Foreskin melanocyte (primary cell): ENCODE measurements at places on chromosomes 4 and X.

- no peak for DNase-seq
These were observed 62.8 kb downstream of the FAM193A start for GRCh38 chr4:2599304-2599654.

GRCh38 chr4:169245061-169245460 lies 25.7 kb downstream of the SH3RF1 start:
- DNase-seq = no peak

GRCh38 chr4:176563591-176563990 lies 229.1 kb downstream of the VEGFC start:
- no peak for DNase-seq

DNA sequence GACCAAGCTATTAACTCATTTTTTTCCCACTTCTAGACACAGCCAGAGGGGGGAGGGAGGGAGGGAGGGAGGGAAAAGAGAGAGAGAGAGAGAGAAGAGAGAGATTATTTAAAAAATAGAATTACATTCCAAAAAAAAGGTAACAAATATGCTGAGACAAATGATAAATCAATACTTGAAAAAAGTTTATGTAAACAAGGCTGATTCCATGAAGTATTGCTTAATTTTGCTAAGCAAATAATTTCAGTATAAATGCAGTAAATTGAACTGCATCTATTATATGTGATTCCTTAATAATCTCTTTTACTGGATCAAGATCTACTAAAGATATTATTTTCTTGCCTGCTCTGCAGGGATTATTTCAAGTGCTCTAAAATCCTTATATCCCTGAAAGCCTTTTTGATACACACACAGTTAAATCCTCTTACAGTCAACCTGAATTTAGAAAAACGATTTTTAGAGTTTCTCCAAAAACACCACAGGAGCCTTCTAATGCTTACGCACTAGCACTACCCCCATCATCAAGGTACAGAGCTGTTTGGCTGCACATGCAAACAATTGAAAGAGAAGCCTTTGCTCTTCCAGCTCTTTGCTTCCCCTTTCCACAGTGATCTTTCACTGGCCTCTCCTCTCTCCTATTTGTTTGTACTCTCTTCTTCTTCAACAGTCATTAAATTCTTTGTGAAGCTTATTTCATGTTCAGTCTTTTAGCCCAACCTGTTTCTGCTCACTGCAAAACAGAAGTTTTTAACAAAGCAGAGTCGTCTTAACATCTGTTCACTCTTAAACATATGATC lies 426.3 kb upstream of the FAM241A start:
- DNase-seq = no peak

DNA sequence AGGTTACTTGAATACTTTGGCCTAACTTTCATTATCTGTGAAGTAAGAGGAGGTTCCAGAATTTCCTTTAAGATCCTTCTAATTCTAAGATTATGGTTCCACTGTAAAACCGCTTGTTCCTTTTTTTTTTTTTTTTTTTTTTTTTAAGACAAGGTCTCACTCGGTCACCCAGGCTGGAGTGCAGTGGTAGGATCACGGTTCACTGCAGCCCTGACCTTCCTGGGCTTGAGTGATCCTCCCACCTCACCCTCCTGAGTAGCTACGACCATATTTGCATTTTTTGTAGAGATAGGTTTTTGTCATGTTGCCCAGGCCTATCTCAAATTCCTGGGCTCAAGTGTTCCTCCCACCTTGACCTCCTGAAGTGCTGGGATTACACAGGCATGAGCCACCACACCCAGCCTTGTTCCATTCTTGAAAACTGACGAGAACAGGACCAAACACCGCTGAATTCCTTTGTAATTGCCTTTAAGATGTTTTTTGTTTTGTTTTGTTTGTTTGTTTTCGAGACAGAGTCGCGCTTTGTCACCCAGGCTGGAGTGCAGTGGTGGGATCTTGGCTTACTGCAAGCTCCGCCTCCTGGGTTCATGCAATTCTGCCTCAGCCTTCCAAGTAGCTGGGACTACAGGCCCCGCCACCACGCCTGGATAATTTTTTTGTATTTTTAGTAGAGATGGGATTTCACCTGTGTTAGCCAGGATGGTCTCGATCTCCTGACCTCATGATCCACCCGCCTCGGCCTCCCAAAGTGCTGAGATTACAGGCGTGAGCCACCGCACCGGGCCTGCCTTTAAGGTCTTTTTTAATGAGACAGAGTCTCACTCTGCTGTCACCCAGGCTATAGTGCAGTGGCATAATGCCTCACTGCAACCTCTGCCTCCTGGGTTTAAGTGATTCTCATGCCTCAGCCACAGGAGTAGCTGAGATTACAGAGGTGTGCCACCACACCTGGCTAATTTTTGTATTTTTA lies 6.8 kb downstream of the PDS5A start:
- no peak for DNase-seq

DNA sequence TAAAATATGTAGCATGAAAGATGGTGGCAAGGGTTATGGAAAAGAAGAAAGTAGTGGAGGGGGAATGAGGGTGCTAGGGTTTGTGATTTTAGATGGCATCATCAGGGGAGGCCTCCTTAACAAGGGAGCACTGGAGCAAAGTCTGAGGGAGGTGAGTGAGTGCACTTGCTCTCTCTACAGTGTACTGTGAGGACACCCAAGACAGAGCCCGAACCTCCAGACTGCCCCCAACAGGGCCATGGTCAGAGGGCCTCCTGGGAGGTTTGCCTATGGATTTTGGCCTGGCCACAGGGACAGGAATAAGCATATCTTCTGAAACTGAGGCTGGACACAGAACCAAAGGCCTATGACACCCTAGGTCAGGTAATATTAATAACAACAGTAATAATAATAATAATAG lies 21.4 kb upstream of the PJA1 start:
- DNase-seq = no peak

- no peak for DNase-seq
These were observed 197.7 kb downstream of the TRIML1 start for GRCh38 chr4:188336891-188337290.

DNA sequence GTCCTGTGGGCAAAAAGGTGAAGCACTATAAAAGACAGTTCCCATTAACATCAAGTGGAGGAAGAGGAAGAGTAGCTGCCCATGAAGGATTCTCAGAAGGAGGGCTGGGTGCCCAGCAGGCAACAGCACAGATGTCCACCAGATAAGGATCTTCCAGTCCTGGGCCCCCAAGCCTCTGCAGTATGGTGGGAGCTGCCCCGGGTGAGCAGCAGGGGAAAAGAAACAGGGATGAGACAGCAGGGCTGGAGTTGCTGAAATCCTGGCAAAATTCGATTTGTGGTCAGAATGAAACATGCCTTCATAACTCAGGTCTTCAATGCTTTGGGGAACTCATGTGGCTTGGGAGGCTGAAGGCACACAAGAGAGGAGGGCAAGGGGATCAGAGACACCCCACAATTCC lies 94.6 kb downstream of the RASL11B start:
- DNase-seq = no peak

DNA sequence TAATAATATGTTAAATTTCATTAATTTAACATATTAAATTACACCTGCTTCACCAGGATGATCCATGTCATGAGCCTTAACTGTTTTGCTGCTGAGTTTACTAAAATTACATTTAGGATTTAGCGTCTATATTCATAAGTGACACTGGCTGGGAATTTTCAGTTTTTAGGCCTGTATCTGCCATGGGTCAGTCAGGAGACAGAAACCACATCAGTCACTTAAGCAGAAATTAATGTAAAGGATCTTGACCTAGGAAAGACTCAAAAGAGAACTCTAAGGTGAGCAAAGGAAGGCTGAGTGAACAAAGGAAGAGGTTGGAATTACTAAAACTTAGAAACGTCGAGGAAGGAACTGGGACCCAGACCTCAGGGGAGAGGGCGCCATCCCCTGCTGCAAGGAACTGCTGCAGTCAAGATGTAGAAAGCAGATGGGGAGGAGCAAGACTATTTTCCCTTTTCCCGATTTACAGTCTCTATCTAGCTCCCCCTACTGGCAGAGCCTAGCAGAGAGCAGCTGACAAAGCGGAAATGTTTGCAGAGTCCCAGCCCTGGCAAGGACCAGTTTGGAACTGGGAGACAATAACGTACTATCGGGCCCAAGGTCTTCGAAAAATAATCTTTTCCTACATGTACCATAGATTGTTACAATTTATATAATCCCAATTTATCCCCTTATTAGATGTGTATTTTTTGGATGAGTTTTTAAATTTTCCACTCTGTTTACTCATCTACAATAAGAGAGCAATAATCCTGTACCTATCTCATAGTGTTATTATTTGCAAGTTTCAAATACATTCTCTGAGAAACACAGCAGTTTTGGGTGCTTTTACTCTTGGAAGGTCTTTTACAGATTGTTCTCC lies 22.6 kb upstream of the RBBP7 start:
- DNase-seq = peak; percentile 72

DNA sequence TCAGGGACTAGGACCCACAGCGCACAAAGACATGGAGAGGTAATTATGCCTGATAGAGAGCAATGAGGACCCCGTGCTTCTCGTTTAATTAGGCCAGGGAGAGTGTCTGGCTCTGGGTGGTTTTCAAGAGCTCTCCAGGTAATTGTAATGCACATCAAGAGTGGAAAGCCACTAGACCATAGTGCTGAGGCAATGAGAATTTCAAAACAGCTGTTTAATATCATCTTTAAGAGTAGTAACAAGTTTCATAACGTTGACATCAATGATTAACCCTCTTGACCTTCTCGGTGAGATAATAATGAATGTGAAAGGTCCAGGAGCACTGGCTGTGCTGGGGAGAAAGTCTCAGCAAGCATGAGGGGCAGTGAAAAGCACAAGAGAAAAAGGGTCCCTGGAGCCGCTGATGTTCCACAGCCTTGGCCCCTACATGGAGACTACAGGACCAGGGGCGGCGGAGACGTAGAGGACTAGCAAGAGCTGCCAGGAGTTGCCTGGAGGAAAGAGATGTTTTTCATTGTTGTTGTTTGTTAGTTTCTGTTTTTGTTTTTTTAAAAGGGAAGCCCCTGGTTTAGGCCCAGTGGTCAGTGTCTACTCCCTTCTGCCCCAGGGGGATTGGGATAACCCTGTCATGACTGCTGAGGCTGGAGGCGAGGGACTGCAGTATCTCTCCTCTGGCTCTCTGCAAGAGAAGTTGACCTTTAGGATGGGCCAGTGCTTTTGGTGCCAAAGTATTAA lies 14.8 kb upstream of the CXCR3 start:
- no peak for DNase-seq

- no peak for DNase-seq
These were observed 4.3 kb downstream of the ZXDB start for GRCh38 chrX:57596109-57596508.

DNA sequence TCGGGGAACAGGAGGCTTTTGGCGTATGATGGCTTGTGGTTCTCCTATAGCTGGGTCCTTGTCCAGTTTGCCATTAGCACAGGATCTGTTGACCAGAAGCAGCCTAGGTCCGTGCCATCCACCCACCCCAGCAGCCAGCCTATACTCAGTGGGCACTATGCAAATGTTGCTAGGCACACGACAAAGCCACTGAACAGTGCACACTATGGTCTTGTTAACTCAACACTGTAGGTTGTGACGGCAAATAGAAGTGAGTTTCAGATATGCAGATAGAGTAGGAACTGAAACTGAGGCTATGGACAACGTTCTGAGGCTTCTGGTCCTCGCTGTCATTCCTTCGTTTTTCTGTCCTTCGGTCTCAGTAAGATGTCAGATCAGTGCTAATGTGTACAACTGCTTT lies 541.3 kb upstream of the TENM3 start:
- DNase-seq = no peak
